CD8-positive, alpha-beta memory T cell (primary cell): ENCODE measurements at places on chromosomes 6 and 20.

DNA sequence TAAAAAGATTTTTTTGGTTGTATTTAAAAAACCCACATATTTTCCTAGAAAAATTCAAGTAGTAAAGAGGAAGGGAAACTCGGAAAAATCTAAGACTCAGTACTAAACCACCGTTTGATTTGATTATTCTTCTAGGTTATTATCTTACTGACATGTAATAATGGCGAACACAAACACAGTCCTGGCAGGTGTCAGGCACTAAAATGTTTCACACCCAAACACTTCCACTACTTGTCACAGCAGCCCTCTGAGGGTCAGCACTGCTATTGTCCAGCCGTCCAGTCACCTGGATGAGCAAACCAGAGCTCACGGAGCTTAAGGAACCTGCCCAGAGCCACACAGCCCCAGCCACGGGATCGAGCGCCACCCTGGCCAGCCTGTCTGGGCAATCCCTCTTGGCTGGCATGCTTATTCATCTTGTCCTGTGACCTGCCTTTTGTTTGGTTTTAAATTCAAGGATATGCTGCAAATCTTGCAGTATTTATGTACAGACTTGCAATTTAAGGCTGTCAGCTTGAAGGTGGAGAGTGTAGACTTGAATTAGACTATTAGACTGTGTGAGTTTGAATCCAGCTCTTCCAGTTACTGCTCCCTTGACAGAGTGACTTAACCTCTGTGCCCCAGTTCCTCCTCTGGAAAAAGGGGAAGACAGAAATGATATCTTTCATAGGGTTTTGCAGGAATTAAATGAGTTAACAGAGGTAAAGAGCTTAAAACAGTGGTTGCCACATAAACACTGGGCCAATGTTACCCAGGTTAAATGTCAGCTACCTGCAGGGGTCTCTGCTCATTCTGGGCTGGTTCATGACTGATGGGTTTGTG is 82.2 kb downstream of the CDYL start:
- no peak for DNase-seq

- no peak for DNase-seq
Observed at GRCh38 chr6:33726696-33727095, 15.2 kb upstream of the UQCC2 start.

GRCh38 chr6:138386897-138387296 is 9.2 kb downstream of the SMIM28 start:
- DNase-seq, result no peak

DNA sequence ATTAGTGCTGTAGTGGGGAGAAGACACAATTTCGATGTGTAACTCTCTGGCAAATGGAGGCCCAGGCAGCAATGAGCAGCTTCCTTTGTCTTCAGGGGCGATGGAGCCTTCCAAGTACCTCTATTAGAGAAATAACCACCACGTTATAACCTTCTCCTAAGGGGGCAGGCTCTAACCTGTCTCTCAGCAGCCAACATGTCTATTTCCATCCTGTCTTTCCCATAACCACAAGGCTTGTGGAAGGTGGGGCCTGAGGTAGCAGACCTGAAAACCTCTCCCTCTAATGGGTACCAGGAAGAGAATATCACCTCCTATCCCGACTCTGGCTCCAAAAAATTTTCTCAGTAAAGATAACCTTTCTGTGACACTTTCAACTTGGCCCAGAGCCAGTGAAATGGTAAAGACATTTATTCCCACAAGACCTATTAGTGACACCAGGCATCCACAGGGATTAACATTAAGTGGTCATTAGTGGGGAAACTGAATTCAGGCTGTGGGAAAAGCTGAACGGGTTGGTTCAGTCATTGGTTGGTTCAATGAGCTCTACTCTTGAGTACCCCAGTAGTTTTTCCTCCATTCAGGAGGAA is 4.0 kb downstream of the PEX6 start:
- DNase-seq, result no peak

DNA sequence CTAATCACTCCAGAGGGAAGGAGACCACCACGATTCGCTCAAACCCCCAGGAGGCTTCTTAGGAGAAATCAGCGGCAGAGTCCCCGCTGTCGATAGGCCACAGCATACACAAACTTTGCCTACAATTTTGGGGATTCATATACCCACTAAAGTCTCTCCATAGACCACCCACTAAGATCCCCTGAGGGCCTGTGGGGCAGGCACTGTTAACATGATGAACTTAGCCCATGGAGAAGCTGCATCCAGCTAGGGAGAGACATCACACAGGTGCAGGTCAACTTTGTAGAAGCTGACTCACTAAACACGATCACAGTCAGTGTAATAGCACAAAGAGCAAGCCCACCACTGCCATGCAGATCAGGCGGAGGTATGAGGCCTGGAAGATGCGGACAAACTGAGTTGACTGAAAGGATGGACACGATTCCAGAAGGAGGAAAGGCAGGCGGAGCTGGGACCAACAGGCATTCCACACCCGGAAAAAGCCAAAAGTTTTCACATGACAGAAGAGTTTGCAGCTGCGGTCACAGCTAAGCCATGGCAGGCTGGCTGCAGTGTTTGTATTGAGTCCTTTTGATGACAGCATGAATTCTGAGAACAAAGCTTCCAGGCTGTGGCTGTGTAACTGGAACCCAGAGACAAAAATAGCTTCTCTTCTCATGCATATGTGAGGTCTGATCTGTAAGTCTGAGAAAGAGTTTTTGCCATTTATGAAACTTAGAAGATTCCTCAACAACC is 75.7 kb upstream of the QKI start:
- no peak for DNase-seq

GRCh38 chr20:56273491-56273890 is 25.0 kb downstream of the MC3R start:
- DNase-seq, result no peak

GRCh38 chr20:63056236-63057170 is 49.7 kb upstream of the BHLHE23 start:
- DNase-seq, result peak; percentile 24

GRCh38 chr6:14260839-14261238 is 143.3 kb downstream of the CD83 start:
- DNase-seq, result no peak

GRCh38 chr6:113187661-113188060 is 669.5 kb upstream of the MARCKS start:
- no peak for DNase-seq

DNA sequence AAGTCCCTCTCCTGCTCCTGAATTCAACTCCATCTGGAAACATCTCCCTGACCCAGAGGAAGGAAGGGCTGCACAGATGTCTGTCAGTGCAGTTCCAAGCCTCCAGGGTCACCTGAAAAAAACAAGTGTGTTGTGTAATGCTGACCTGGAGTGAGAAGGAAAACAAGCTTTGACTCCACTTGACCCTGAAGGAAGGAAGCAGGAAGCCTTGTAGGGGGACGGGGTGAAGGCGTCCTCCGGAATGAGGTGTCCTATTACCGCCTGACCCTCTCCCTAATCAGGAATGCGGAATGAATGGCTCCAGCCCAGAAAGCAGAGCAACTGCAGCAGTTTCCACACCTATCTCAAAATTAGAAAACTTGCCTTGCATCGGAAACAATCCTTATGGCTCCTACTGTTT is 13.9 kb upstream of the ADGRF5 start:
- DNase-seq, result no peak

DNA sequence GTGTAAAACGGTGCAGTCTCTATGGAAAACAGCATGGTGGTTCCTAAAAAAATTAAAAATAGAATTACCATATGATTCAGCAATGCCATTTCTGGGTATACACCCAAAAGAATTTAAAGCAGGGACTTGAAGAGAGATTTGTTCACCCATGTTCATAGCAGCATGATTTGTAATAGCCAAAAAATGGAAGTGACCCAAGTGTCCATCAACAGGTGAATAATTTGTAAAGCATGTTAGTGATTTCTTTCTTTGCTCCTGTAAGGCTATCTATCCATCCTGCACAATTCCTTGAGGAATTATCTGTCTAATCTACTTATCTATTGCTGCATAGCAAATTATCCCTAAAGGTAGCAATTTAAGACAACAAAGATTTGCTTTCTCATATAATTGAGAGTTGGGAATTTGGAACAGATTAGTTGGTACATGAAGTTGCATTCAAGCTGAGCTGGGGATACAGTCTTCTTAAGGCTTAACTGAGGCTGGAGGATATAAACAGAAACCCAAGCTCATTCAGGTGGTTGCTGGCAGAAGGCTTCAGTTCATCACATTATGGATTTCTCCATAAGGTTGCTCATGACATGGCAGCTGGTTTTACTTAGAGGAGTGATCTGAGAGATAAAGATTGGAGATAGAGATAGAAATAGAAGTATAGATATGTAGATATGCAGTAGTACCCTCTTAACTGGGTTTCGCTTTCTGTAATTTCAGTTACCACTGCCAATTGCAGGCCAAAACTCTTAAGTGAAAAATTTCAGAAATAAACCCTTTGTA is 62.0 kb downstream of the IL22RA2 start:
- DNase-seq, result no peak

DNA sequence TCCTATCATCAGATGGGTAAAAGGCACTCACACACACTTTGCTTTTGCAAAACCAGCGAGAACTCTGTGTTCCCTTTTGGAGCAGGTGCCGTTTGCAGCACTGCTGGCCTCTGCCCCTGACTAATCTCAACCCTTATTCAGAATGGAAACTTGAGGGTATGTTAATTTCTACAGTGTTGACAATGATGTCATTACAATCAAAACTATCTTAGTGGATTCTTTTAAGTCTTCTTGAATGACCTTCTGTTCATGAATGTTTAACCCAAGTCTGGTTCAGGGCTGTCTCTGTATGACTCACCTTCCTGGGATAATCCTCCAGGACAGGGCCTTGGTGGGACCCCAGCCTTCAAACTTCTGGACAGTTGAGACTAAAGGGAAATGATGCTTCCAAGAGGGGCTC is 197.9 kb downstream of the CDH4 start:
- DNase-seq, result no peak

DNA sequence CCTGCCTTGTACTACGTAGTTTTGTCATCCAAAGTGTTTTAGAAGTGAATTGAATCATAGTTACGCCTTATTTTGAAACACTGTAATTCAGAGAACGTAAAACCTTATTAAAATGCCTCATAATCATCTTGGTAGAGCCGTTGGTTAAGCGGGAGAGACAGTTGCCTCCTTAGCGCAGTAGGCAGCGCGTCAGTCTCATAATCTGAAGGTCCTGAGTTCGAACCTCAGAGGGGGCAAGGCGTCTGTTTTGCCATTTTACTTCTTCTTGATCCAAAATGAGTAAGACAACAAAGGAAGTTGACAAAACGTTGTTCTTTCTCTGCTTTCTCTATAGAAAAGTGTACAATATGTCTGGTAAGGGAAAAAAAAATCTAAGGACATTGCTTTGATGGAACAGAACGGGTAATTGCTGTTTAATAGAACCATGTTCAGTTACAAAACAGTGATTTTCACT is 20.7 kb upstream of the TRIM27 start:
- peak; percentile 76 for DNase-seq

GRCh38 chr6:65531533-65531932 is 175.5 kb downstream of the EYS start:
- DNase-seq, result no peak

- no peak for DNase-seq
Observed at GRCh38 chr6:35370785-35371493, 28.6 kb downstream of the PPARD start.

DNA sequence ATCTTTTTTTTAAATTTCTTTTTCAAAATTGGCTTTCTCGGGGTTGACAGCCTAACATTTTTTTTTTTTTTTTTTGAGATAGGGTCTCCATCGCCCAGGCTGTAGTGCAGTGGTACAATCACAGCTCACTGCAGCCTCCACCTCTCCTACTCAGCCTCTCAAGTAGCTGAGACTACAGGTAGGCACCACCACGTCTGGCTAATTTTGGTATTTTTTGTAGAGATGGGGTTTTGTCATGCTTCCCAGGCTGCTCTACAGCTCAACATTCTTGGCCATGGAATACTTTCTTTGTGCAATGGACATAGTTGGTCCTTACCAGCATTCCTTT is 6.4 kb upstream of the CTNNBL1 start:
- DNase-seq, result no peak
